ENCODE measurements at places on chromosomes 5 and 9. TPM values are rescaled to one million over a fixed set of nuclear protein-coding genes. Genes with fewer than 3 reads are reported as not detected.

The NFIB gene
- total RNA-seq = 33.0 TPM

The SPATA31A3 gene
- 2.2 TPM for total RNA-seq

GRCh38 chr9:88915916-88916315 lies 75.4 kb upstream of the S1PR3 start:
- peak; percentile 18 for DNase-seq

- peak; percentile 59 for DNase-seq
Measured at GRCh38 chr9:94086486-94087345, 2.5 kb downstream of the PTPDC1 start.

The PNPLA7 gene
- 4.3 TPM for total RNA-seq

The DMRT3 gene
- 1.2 TPM for total RNA-seq

DNA sequence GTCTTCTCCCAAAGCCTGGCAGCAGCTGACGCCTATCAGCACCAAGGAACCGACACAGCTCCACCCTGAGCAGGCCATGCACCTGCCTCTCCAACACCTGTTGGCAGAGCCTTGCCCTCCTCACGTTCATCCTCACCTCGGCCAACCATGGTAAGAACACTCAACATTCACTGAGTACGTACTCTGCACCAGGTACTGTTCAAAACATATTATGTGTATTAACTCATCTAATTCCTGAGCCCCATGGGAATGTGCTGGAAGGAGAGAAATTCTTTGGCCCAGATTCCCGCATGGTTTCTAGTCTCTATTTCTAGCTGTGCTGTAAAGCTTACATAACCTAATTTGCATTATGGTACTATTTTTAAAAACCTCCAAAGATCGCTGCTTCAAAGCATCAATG lies 86.1 kb downstream of the GPR21 start:
- no peak for DNase-seq

DNA sequence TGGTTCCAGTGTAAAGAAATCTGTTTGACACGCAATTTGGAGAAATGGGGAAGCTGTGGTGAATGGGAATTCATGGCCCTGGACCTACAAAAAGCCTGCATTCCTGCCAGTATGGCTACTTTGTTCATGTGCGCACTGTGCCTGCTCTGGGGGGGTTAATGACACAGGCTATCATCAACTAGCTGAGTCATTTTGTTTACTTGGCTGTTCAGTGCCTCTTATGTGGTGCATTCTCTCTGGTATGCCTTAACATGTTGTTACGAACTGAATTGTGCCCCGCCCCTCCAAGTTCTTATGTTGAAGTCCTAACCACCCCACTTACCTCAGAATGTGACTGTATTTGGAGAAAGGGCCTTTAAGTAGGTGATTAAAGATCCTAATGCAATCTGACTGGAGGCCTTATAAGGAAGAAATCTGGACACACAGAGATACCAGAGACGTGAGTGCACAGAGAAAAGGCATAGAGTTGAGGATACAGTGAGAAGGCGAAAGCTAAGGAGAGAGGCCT lies 20.4 kb upstream of the UBAP1 start:
- DNase-seq = peak; percentile 76

GRCh38 chr9:8963885-8964284 lies 1164.3 kb upstream of the DMAC1 start:
- DNase-seq = peak; percentile 53

The FAM151B gene
- 11.1 TPM for total RNA-seq

DNA sequence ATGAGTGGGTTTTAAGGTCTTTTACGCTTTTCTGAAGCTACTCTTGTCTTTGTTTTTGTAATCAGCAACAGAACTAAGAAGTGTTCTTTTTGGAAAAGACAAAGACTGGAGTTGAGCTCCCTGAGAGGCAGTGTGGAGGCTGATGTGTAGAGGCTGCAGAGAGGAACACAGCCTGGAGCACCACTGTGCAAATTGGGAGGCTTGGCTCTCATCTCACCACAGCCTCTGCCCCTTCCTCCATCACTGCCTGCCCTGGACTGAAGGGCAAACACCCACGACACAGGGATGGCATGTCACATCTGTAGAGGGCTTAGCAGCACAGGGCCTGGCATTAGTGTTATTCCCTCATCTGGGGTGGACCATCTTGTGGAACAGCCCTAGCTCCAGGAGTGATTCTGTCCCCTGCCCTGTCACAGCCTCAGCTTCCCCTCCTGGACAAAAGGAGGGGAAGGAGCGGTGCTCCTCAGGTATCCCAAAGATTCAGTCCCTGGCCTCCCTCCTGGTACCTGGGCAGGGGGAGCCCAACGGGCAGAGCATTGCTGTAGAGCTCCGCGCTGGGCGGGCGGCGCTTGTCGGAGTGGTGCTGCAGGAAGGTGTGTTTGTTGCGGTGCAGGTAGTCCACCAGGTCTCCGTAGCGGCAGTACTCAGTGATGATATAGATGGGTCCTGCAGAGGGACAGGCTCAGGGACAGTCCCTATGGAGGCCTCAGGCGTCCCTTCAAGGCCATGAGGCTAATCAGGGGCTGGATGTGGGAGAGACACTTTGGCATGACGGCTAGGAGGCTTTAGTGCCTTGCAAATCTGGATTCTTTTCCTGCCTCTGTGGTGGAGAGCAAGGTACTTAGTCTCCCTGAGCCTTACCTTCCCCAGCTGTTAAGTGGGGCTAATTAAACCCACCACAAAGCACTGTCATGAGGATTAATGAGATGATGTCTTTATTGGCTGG lies 32.8 kb downstream of the PDGFRB start:
- DNase-seq = no peak

GRCh38 chr5:59842999-59843398 lies 50.5 kb downstream of the PDE4D start:
- no peak for DNase-seq

DNA sequence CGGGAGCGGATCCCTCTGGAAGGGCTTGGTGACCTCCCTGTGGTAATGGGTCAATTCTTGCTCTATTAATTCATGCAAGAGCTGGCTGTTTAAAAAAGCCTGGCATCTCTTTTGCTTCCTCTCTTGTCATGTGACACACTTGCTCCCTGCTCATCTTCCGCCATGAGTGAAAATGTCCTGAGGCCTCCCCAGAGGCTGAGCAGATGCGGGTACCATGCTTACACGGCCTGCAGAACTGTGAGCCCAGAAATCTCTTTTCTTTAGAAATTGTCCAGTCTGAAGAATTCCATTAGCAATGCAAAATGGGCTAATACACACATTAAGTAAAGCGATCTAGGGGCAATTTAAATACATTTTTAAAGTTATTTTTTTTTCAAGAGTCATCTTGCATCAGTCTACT lies 48.7 kb upstream of the CDK20 start:
- DNase-seq = no peak

DNA sequence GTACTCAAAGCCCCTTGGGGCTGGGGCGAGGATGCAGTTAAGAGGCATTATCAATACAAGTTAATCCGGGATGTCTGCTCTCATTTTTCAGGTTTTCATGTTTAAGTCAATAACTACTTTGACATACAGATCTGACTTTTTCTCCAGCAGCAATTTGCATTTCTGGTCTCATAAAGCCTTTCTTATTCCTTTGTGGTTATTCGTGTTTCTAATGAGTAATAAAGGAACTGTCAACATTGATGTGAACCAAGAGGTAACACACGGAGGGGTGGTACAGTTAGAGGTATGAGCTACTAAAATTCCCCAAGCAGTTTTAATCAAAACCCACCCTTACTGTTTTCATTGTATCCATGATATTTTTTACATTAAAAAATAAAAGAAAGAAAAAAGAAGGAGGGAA lies 138.0 kb upstream of the NFIB start:
- DNase-seq = no peak

The CCIN gene
- 0.96 TPM for total RNA-seq

The NME5 gene
- not detected for total RNA-seq

Measured in umbilical cord (tissue), 2 donors.